Fibroblast of the aortic adventitia (primary cell): ENCODE measurements at places on chromosomes 2 and 18. TPM values are rescaled to one million over a fixed set of nuclear protein-coding genes. Genes with fewer than 3 reads are reported as not detected.

The ALPI gene
- not detected in 2 replicates for total RNA-seq

The SLC4A5 gene
- 0.25 and 0.45 TPM in 2 replicates for total RNA-seq

The PDE1A gene
- total RNA-seq, result 18.7 and 34.9 TPM in 2 replicates

The RAB31 gene
- total RNA-seq, result 68.4 and 90.4 TPM in 2 replicates

DNA sequence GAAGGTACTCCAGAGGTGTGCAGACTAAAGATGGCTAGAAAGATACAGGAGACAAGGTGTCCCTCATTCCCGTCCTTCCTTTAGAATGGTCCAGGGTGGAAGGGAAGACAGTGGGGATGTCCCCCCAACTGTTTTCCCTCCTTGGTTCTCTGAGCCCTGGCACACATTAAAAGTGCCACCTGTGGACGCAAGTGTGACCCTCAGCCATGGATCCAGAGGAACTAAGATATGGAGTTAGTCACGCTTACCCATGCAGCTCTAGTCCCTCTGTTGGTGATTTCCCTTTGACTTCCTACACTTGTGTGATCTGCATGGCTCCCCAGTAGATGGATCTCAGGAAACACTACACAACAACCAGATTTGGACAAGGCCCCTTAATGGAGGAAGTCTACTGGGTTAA lies 113.1 kb upstream of the SRD5A2 start:
- peak; percentile 4 for DNase-seq

DNA sequence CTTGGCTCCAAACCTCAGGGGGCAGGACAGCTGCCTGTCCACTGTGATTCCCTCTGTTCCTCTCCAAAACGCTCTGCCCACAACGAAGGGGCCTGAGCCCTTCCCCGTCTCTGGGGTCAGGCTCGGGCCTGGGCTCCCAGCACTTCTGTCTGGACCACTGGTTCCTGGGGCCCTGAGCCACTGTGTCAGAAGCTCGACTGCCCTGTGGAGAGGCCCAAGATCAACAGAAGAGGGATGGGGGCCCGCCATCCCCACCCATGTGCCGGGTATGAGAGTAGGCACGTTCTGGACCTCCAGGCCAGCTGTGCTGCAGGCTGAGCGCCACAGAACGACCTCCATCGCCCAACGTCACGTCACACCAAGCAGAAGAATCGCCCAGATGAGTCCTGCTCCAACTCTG lies 119.9 kb upstream of the HS6ST1 start:
- DNase-seq, result no peak

- peak; percentile 24 for DNase-seq
Measured at GRCh38 chr2:234368861-234369261, 128.0 kb downstream of the ARL4C start.

- DNase-seq, result peak; percentile 15
Measured at GRCh38 chr18:75727456-75727855, 300.0 kb upstream of the SMIM21 start.

GRCh38 chr18:3089579-3089978 lies 76.6 kb upstream of the LPIN2 start:
- DNase-seq, result no peak

DNA sequence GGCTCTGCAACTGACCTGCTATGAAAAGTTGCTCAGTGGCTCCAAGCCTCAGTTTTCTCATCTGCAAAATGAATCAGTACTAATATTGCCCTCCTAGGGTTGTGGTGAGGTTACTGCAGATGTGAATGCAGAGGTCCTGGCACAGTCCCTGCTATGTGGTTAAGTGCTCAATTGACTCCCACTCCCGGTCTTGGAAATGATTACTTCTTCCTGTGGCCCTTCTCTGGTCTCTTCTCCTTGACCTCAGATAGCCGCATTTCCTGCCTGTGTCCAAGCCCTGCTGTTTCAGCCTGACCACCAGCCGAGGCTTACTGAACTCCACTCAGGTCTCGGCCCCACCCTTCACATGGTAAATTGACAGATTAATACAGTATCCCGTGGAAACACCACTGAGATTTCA lies 26.3 kb downstream of the CNGA3 start:
- DNase-seq, result no peak

DNA sequence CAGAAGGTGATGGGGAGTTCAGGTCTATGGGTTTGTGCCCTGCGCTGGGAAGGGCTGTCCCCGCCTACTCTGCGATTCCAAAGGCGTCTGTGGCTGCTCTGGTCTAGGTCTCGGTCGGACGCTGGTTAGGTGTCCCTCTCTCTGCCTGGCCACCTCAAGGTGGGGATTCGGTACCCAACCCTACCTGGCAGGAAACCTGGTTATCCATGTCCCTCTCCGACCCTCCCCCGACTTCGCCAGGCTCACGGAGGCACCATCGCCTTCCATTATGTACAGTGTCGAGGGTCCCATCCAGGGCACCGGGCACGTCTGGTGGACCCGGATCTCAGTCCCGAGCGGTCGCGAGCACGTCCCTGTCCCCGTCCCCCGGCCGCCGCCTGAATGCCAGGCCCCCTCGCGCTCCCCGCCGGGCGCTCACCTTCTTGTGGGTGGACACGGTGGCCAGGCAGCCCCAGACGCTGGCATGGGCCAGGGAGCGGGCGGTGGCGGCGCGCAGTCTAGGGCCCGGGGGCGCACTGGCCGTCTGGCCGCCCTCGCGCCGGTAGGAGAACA lies 628 bp downstream of the CREG2 start:
- no peak for DNase-seq
